ENCODE measurements at places on chromosomes 7 and 10.

GRCh38 chr10:4656576-4657194, 169.3 kb upstream of the AKR1E2 start:
- DNase-seq: peak; percentile 20

DNA sequence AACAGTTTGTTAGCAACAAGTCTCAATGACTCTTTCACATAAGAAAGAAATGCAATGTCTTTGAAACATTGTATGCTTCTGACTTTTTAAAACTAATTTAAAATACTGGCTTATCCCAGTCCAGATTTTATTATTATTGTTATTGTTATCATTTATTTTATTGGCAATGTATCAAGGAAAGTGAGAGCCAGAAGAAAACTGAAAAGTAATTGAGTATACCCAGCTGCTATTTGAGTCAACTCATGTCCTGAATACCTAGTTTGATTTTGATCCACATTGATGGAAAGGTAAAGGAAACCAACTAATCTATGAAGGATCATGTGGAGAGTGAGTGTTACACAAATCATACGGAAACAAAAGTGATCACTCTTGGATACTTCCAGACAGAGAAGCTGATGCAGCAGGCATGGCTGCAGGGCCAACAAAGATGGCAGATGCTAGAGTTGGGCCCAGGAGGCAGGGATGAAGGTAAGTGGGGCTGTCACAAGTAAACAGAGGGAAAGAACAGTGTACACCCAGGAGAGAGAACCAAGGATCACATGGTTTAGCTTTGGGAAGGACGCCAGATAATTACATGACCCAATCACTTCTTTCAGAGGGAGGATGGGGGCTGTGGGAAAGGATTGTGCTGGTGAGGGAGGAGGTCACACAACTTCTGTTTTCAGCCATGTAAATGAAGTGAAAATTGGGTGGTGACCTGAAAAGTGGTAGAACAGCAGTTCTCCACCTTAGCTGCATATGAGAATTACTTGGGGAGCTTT, 179.2 kb upstream of the NAMPT start:
- DNase-seq: no peak

- no peak for DNase-seq
Observed at GRCh38 chr10:36507715-36508114, 617.7 kb upstream of the ANKRD30A start.

- no peak for DNase-seq
Observed at GRCh38 chr7:78080811-78081210, 282.2 kb downstream of the PHTF2 start.

DNA sequence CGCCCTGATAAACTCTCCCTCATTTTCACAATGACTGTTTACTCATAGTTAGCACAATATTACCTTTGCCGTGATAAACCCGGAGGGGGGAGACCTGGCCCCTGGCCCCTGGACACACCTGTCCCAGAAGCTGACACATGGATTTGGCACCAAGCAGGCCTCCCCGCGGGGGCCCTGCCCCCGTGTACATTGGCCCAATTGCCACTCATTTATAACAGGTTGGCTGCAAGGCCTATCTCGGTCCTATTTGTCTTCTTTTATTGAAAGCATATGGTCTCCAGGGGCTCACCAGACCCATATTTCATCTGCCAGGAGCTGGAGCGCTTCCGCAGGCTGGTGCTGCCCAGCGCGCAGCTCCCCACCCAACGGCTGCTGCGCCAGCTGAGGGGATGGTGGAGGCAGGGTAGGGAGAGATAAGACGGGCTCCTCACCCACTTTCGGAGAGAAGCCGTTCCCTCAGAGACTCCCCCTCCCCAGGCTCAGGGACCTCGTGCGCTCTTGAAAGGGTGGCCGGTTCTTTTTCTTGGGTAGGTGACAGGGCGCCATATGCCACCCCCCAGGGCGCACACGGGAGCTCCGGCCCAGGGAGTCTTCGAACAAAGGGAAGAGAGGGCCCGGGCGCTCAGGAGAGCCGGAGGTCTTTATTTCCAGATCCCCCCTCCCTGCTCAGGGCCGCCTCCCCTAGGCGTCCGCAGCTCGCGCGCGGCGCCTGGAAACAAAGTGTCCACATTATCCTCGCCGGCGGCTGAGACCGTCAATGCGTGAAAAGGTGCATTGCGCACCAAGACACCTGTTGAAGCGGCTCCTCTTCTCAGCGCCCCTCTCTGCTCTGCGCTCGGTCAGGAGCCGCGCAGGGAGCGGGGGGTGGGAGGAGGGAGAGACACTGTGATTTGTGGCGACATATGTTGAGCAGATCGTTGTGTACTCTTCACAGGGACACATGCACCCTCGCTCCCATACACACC, 4.3 kb upstream of the NEUROG3 start:
- no peak for DNase-seq

All from stimulated activated CD8-positive, alpha-beta memory T cell treated with anti-CD3 and anti-CD28 coated beads, Interleukin-4, amount 100 ng/mL, for 1 hour (primary cell).